Heart right ventricle (tissue), 16 donors: ENCODE measurements at places on chromosomes 5 and 9.
A peak's percentile ranks its signal among the peaks of the same experiment; 100 is the strongest.

DNA sequence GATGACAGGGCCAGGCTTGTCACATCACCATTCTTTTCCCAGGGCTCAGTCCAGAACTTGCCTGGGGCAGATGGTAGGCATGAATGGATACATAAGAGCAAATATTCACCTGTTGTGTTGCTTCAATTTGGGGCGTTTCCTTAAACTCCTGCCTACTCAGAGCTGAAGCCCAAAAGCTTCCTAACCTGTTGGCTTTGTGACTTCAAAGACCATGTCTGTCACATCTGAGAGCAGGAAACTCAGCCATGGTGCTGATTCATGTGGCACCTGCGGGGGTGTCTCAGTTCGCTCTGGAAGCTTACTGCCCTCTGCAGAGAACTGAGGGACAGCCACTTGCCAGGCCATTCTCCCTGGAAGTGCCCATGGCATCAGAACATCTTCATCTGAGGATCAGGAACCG lies 246.6 kb downstream of the HSPA4 start:
- H3K27ac ChIP-seq: no peak overlapping the region
- no peak overlapping the region for H3K4me3 ChIP-seq
- no peak for DNase-seq
- H3K4me1 ChIP-seq: no peaks in the 10 kb centered on the region
- no peaks in the 10 kb centered on the region for H3K36me3 ChIP-seq

GRCh38 chr5:26872337-26872736 lies 166.0 kb downstream of the CDH9 start:
- DNase-seq: no peak
- H3K4me1 ChIP-seq: no peaks in the 10 kb centered on the region
- no peak overlapping the region for H3K27ac ChIP-seq
- H3K36me3 ChIP-seq: no peaks in the 10 kb centered on the region

DNA sequence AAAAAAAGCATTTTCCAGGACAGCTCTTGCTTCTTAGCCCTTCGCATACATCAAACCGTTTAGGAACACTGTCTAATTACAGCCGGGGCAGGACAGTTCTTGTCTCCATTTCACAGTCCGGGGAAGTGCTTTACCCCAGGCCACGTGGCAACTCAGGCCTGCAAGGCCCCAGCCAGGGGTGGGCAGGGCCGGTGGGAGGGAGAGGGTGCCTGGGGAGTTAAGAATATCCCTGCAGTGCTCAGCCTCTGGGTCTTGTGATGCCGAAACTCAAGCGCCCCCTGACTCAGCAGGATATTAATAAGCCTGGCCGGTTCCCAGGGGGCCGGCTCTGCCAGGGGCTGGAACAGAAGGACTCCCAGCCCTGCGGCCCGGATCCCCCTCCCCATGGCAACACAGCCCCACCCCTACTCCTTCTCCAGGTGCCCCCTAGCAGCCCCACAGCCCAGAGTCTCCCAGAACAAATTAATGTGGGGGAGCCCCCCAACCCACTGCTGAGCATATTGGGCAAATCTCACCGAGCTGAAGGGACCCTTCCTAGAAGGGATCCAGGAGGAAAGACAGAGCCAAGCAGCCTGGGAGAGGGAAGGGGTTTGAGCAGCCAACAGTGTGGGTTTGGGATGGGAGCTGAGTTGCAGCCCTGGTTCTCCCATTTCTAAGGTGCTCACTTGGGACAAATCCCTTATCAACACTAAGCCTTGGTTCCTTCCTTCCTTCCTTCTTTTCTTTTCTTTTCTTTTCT lies 45.3 kb downstream of the PLPP7 start:
- no peaks in the 10 kb centered on the region for H3K27me3 ChIP-seq
- peaks cover 23% of the 10 kb centered on the region for H3K4me1 ChIP-seq

DNA sequence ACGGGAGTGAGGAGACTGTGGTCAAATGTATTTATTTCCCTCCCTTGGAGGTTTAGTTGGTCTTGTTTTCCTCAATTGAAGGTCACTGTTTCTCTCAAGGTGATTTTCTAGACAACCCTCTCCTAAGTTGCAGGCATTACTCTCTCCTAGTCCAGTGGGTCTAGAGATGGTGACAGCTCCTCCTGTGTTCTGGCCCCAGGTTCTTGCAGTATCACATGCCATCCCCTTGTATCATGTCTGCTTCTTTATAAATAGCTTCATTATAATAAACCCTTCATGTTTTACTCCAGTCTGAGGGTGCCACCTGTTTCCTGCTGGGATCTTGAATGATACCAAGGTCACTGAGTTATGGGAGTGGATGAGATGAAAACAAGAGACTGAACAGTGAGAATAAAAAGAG lies 208.0 kb upstream of the KCNN2 start:
- no peak overlapping the region for H3K4me3 ChIP-seq
- DNase-seq: no peak
- no peaks in the 10 kb centered on the region for H3K27me3 ChIP-seq

- no peak overlapping the region for H3K4me3 ChIP-seq
- peaks cover 21% of the 10 kb centered on the region for H3K4me1 ChIP-seq
- H3K27me3 ChIP-seq: peaks cover 64% of the 10 kb centered on the region
- H3K27ac ChIP-seq: no peak overlapping the region
- DNase-seq: no peak
- H3K36me3 ChIP-seq: no peaks in the 10 kb centered on the region
These were observed 152.9 kb upstream of the PHYKPL start for GRCh38 chr5:178385496-178385890.

GRCh38 chr5:67808340-67808739 lies 407.2 kb upstream of the PIK3R1 start:
- H3K4me1 ChIP-seq: peaks cover 12% of the 10 kb centered on the region
- H3K27me3 ChIP-seq: no peaks in the 10 kb centered on the region
- no peaks in the 10 kb centered on the region for H3K36me3 ChIP-seq
- DNase-seq: no peak
- H3K27ac ChIP-seq: peak overlapping the region; percentile 88

- no peak overlapping the region for H3K4me3 ChIP-seq
- H3K36me3 ChIP-seq: no peaks in the 10 kb centered on the region
- H3K27me3 ChIP-seq: no peaks in the 10 kb centered on the region
- DNase-seq: no peak
- H3K4me1 ChIP-seq: no peaks in the 10 kb centered on the region
These were observed 153.7 kb downstream of the TLE1 start for GRCh38 chr9:81535542-81536241.
